Endothelial cell (in vitro differentiated cells): ENCODE measurements at places on chromosomes 2 and 18.

DNA sequence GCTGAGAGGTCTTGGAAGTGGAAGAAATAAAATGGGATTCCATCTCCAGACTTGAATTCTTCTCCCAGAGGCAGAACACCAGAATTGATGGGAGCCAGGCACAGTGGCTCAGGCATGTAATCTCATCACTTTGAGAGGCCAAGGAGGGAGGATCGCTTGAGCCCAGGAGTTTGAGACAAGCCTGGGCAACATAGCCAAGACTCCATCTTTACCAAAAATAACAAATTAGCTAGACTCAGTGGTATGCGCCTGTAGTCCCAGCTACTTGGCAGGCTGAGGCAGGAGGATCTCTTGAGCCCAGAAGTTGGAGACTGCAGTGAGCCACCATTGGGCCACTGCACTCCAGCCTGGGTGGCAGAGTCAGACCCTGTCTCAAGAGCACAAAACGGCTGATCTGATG is 144.3 kb downstream of the C1D start:
- DNase-seq = no peak

- no peak for DNase-seq
These were observed 21.6 kb downstream of the CIB4 start for GRCh38 chr2:26619521-26619951.

GRCh38 chr2:171447675-171448074 is 13.6 kb downstream of the DCAF17 start:
- DNase-seq = no peak

- no peak for DNase-seq
These were observed 61.5 kb downstream of the FARP2 start for GRCh38 chr2:241417626-241418025.

GRCh38 chr2:105934467-105934866 is 189.8 kb downstream of the NCK2 start:
- DNase-seq = no peak

GRCh38 chr2:100194951-100195350 is 52.6 kb upstream of the AFF3 start:
- no peak for DNase-seq

GRCh38 chr2:136332436-136333095 is 214.6 kb upstream of the CXCR4 start:
- no peak for DNase-seq

- DNase-seq = no peak
These were observed 119.9 kb downstream of the LYPD1 start for GRCh38 chr2:132549935-132550670.

DNA sequence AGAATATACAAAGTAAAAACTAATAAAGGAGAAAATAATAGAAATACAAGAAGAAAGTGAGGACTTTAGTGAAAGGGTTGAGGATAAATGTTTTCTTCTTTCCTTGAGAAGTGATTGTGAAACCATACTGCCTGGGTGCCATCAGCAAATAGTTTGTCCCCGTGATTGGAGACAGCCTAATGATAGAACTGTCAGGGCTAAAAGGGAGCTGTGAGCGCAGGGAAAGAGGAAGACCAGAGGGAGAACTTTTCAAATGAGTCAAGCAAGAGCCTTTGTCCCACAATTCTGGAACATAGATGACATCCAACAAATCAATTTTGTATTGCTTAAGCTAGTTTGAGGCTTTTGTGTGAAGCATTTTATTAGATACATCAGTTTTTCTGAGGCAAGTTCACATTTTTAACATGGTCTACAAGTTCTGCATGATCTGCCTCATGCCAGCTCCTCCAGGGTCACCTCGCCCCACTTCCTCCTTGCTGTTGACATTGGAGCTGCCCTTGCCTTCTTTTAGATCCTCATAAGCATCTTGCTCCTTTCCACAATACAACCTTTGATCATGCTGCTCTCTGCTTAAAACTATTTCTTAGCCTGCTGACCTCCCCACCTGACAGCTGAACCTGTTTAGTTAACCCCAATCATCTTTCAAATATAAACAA is 213.4 kb upstream of the REG3G start:
- DNase-seq = no peak

- no peak for DNase-seq
These were observed 66.3 kb downstream of the TANC1 start for GRCh38 chr2:159034713-159035112.

- DNase-seq = no peak
These were observed 76.4 kb upstream of the UXS1 start for GRCh38 chr2:106270471-106270891.

DNA sequence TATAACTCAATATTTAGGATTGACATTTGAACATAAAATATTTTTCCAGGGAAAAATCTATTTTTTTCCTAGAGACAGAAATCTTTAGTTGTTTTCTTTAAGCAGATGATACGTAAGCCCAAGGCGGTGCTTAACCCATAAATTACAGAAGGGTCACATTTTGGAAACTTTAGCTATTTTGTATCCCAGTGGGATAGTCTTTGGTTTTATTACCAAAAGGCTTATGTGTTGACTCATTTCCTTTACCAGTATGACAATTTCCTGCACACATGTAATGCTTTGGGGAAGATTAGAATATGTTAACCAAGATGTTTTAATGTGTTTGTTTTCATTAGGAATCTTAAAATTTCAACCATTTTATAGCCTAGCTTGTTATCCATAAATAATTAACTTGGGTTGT is 24.8 kb downstream of the DYNC1I2 start:
- DNase-seq = no peak

DNA sequence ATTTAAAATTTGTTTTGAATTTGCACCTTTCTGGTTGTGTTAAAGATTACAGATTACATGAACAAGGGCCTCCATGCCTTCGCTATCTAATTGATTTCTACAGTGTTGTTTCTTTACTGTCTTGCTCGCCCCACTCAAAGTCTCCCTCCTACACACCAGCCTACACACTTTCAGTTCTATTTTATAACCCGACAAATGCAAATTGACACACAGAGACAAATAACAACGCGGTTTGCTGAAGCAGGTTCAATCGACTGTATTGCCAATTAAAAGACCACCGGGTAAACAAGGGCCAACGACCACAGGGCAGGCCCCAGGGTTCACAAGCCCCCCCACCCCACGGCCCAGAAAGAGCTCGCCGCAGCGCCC is 869 bp downstream of the STARD7 start:
- no peak for DNase-seq

- DNase-seq = peak; percentile 61
These were observed 103.5 kb upstream of the MAP3K20 start for GRCh38 chr2:172972005-172972619.

DNA sequence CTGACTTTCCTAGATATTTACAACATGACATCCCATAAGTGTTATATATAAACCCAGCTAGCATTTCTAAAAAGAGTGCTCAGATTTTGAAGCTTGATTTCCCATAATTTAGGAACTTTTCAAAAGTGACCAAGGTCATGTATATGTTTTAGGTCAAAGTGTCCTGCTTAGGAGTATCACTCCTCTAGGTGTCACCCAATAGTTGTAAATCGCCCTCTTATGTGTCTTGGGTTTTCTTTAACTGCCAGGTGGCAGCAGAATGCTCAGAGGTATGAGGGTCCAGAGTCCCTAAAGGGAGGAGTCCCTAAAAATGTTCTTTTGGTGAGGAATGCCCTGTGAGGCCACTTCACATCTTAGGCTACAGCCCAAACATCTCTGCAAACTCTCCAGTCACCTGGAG is 358.3 kb downstream of the CELF4 start:
- DNase-seq = no peak

DNA sequence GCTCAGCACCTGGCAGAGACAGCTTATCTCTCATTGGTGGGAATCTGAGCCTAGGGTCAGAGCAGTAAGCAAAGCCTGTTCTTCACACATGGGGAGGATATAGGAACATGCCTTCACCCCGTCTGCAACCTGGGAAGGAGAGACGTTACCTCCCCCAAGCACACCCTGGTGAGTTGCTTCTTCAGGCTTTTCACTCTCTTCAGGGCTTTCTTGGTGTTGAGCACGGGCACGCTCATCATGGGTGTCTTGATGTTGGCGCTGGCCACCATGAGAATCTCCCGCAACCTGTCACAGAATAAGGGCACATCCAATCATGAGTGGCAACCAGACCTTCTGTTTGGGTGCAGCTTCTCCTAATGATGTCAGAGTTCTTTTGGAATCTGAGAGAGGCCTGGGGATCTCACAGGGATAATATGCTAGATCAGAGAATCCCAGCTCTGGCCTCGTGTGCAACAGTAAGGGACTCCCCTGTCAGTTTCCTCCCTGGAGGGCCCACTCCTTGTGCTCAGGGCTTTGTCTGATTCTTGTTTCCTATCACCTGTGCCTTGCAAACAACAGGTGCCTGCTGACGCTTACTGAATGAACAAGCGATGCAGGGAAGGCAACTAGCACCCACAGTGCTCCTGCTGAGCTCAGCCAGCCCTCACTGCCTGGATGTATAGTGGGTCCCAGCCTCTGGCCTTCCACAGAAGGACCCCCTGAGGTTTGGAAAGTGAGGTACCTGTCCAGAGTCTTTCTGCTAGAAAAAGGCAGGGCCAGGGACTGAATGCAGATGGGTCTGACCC is 66.3 kb downstream of the POLR1A start:
- DNase-seq = no peak

- no peak for DNase-seq
These were observed 136.6 kb upstream of the ALKAL2 start for GRCh38 chr2:424306-425171.

DNA sequence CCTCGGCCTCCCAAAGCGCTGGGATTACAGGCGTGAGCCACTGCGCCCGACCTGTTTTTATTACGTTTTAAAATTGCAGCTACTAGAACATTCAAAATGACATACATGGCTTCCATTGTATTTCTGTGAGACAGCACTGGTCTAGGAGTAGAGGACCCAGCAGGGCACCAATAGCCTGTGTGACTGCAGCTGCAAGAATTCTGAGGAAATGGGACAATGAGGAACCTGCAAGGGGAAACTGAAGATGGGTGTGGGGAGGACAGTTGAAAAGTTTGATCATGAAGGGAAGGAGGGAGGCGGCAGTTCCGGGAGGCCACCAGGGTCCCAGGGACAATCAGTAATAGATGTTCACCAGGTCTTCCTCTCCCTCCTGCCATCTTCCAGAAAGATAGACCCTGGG is 13.9 kb upstream of the DNPEP start:
- no peak for DNase-seq

DNA sequence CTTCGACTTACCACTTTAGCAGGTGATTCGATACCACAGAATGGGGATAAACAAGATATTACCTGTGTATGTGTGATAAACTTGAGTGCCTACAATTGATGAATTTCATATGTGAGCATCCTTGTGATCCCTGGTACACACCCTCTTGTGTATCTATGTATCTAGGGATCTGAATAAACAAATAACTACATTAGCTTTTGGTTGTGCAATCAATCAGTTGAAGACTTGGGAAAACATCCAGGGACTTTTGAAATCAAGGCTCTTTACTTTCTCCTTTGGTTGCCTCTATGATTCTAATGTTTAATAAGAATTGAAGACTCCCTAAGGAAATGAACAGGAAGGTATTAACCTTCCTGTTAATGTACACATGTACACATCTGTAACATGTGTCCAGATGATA is 97.3 kb upstream of the DCC start:
- DNase-seq = no peak

GRCh38 chr2:189954989-189955388 is 107.5 kb downstream of the MSTN start:
- no peak for DNase-seq

- DNase-seq = no peak
These were observed 1793.4 kb downstream of the SUCLG1 start for GRCh38 chr2:82665691-82666090.

- DNase-seq = no peak
These were observed 19.4 kb upstream of the RNF138 start for GRCh38 chr18:32072321-32072720.

DNA sequence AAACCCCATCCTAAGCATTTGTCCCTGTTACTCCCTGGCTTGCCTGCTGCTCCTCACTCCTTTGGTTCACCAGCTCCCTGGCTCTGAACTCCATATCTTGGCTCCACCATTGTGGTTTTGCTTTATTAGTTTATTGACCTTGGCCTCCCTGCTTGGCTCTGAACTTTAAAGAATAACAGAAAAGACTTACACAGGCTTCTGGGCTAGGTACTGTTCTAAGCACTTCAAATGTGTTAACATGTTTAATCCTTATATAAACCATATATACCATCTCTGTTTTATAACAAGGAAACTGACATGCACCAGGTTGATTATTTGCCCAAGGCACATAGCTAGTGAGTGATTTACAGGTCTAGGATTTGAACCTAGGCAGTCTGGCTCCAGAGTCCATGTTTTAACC is 149.7 kb upstream of the CAPN13 start:
- DNase-seq = no peak

DNA sequence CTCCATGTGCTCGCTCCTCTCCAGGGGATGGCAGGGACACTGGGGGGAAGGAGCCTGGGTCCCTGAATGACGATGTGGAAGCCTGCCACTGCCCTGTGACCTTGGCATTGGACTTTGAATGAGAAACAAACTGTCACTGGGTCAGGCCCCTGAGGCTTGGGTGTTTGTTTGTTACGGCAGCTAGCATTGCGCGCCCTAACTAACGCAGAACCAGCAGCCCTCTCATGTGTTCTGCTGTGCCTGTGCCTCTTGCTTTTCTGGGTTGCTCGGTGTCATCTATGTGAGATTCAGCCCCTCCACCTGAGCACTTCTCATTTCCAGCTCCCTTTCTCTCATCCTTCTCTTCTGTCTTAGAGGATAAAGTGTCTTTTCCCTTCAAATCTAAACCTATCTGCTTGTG is 23.6 kb upstream of the INHBB start:
- DNase-seq = no peak

DNA sequence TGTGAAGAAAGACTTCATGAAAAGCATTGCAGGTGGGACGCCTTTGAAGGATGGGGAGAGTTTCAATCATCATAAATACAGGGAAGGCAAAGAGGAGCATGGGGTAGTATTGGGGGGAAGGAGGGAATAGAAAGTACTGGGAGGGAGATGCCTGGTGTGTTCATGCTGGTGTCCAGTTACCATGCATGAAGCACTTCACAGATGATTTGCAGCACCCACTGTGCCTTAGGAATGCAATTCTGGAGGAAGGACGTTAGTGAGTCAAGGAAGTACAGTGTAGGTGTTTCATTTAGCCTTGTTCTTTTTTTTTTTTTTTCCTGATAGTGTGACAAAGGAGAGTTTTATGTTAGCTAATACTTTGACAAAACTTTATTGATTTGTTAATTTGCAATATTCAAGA is 36.8 kb downstream of the ADAM23 start:
- no peak for DNase-seq

DNA sequence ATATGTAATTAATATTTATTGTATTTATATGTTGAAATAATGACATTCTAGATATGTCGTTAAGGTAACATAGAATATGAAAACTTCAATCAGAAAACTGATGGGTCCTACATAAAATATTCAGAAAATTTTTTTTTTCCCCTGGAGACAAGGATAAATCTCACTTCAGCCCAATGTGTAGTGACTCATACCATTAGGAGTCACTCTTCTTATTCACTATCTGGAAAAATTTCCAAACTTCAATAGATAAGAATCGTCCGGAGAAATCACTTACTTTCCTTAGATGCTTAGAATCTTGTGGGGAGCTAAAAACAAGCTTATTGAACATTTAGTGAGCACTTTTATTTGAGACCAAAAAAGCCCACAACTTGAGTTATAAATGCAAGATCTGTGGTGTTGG is 4.6 kb downstream of the SERPINB13 start:
- no peak for DNase-seq

- no peak for DNase-seq
These were observed 78.6 kb upstream of the RANBP2 start for GRCh38 chr2:108640731-108641130.

- DNase-seq = no peak
These were observed 73.8 kb downstream of the MAP3K20 start for GRCh38 chr2:173149491-173149890.
